ENCODE measurements at places on chromosomes 4 and X.
A peak's percentile ranks its signal among the peaks of the same experiment; 100 is the strongest.

DNA sequence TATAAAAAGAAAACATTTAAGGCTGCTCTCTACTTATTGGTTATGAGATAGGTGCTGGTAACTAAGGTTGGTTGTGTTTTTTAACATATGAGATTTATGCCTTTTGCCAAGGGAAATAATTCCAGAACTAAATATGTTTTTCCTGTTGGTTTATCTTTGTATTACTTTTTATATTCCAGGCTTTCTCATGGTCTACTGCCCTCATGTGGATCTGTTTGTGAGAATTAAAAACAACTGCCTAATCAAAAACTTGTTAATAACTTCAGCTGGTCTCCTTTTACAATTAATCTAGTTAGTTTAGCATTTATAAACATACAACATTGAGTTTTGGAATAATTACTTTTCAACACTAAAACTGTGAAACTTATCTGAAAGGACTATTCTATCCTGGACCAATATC, 1208.3 kb downstream of the ADGRL3 start:
- DNase-seq: no peak

GRCh38 chr4:169270810-169271691, at the start of gene SH3RF1:
Gene SH3RF1, minus strand, starts transcription at chr4:169270956. Its CDS starts 1,744 bp downstream, at chr4:169269212.
- no peak for DNase-seq

- no peak for DNase-seq
Observed at GRCh38 chr4:24624381-24624780, 40.0 kb upstream of the DHX15 start.

DNA sequence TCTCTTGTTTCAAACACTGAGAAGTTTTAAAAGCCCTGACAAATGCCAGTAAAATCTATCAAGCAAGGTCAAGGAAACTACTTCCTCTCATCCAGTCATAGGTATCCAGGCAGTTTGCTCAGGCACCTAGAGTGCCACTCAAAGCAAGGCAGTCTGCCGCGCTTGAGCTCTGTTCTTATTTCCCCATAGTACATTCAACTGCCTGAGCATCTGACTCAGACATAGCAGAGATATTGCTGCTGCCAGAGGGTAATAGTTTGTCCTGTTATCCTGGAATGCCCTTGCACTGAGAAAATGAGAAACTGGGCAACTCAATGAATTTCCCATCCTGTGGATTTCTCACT, 16.1 kb upstream of the ATP8A1 start:
- DNase-seq: peak; percentile 6

GRCh38 chr4:137638934-137639333, 106.6 kb upstream of the PCDH18 start:
- DNase-seq: no peak

DNA sequence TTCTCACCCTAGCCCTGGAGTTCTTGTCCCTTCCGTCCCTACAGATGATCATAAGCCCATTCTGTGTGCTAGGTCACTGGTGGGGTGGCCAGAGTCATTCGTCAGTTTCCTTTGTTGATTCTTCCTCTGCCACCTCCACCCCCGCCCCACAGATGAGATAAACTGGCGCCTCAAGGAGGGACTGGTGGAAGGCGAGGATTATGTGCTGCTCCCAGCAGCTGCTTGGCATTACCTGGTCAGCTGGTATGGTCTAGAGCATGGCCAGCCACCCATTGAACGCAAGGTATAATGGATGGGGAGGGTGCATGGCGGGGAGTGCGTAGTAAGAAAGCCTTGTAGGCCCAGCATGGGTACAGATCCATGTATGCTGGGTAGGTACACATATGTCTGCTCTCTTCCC, 6.4 kb downstream of the USP11 start:
- DNase-seq: no peak

GRCh38 chrX:9071031-9071650, 37.2 kb upstream of the FAM9B start:
- no peak for DNase-seq

DNA sequence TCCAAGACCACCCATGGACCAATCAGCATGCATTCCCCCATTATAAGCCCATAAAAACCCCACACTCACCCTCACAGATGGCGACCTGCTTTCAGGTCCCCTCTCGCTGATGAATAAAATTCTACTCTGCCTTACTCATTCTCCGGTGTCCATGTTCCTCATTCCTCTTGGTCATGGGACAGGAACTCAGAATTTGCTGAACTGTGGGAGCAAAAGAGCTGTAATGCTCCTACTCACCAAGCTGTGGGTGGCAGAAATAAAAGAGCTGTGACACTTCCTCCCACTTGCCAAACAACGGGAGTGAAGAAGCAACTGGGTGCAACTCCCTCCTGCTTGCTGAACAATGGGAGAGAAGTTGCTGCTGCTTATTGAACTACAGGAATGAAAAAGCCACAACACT, 168.5 kb upstream of the PCDH18 start:
- no peak for DNase-seq

DNA sequence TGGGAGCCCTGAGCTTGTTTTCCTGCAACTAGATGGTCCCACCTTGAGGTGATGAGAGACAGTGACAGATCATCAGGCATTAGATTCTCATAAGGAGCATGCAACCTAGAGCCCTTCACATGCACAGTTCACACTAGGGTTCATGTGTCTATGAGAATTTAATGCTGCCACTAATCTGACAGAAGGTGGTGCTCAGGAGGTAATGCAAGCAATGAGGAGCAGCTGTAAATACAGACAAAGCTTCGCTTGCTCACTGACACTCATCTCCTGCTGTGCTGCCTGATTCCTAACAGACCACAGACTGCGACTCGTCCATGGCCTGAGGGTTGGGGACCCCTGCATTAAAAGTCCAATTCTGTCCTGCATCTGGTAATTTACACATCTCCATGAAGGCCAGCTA, 141.6 kb downstream of the KCNIP4 start:
- no peak for DNase-seq

DNA sequence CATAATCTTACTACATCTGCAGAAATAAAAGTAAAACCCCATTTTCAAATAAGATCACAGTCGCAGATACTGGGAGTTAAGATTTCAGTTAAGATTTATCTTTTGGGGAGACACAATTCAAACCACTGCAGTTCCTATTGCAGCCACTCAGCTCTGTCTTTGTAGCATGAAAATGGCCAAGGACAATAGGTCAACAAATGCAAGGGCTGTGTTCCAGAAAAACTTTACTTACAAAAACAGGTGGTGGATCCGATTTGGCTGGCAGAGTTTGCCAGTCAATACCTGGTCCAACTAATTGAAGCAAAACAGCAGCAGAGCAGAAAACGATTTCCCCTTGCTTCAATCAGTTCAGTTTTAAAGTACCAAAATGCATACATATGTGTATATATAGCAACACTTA, 77.4 kb downstream of the TENM3 start:
- DNase-seq: no peak

- peak; percentile 72 for DNase-seq
Observed at GRCh38 chrX:19840899-19841648, 46.3 kb downstream of the SH3KBP1 start.

- no peak for DNase-seq
Observed at GRCh38 chr4:123945301-123945700, 548.7 kb downstream of the SPRY1 start.

DNA sequence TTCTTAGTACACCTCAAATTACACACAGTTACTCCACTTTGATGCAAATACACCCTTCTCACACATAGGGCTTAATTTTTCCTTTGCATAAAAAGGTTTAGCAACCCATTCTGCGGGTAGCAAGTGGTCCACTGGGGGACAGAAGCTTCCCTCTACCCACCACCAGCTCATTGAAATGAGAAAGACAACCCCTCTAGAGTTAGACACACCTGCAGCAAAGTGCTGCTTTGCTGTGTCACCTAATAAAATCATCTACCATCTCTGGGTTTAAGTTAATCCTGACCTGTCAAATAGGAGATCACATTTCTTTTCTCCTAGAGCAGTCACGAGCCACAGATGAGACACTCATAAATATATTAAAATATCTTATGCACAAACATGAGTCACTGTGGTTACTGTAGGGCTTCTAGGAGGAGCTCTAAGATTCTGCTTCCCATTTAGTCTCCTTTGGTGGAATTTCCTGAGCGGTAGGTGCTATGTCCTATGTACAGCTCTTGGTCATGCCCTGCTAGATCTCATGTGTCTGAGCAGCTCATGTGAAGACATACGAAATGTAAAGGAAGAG, 11.9 kb downstream of the BMX start:
- DNase-seq: no peak

GRCh38 chr4:8197521-8197920, 1.6 kb upstream of the SH3TC1 start:
- no peak for DNase-seq

DNA sequence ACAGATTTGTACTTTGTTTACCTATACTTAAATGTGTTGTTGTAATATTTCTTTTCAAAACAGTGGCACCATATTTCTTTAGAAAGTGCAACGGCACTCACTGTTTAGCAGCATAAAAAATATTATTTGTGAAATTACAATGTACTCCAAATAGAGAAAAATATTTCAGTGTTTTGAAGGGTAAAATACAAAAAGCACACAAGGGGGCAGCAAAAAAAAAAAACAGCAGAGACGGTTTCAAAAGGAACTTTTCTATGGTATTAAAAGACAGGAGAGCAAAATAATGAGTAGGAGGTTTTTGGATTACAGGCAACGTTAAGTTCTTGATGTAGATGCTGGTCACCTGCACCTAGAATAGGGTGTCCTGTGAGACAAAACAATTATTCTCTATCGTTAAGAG, 2.0 kb downstream of the NUDT11 start:
- no peak for DNase-seq

DNA sequence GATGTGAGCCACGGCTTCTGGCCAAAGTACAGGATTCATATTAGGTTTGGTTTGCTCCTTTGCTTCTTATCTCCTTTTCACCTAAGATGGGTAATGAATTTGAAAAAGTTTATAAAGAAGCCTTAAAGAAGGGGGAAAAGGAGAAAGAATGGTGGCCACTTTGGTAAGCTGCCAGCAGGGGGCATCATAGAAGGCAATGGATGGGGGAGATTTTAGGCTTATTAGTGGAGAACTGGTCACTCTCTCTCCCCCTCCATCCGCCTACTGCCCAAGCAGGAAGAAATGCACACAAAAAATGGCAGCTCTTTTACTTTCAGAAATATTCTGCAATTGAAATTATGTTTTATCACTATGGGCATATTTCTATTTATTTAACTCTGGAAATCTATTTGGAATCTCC, 32.0 kb downstream of the SPARCL1 start:
- DNase-seq: peak; percentile 30

Data from activated CD4-positive, alpha-beta T cell treated with anti-CD3 and anti-CD28 coated beads, Interleukin-2, Interleukin-4, amounts not matched to agents 100 ng/mL and 50 ng/mL, durations not matched to agents 16 hours and 8 hours (primary cell).